ENCODE measurements at places on chromosomes 6 and 20.

DNA sequence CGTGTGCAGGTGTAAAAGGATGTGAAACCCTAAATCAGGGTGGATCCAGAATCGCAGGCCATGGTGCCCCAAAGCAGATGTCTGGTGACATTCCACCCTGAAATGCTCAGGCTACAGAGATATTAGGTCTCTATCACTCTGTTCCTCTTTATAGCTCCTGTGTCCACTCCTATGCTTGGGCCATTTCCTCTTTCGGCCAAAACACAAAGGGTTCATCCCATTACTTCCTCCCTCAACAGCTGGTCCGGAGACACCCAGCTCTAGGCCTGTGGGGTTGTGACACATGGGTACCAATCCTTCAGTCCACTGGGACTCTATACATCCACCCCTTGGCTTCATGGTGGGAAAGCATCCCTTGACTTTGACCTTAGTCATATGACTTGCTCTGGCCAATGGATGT, 1.7 kb upstream of the SIGLEC1 start:
- no peak for DNase-seq

GRCh38 chr6:47241742-47242482, 67.8 kb downstream of the TNFRSF21 start:
- no peak for DNase-seq

DNA sequence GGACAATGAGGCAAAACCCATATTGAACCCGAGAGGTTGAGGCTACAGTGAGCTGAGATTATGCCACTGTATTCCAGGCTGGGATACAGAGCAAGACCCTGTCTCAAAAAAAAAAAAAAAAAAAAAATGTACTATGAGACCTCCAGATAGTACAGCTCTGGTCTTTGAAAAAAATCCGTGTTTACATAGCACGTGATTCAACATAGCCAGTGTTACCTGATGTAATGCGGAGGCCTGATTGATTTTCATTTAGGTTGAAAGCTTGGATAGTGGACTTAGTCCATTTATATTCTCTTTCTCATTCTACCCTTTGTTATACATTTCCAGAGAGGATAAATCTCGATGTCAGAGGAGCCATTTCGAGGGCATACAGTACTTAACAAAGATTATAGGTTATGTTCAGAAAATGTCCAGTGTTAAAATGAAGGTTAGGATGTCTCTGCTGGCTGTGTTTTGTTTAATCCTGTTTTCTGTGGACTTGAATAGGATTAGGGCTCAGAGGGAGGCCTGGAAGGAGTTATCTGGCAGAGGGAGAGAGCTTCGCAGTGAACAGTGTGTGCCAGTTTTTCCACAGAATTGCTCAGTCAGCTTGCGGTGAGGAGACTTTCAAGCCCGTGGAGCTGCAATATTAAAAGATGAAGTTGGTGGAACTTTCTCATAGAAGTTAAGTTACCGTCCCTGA, 33.9 kb upstream of the BCLAF1 start:
- no peak for DNase-seq

DNA sequence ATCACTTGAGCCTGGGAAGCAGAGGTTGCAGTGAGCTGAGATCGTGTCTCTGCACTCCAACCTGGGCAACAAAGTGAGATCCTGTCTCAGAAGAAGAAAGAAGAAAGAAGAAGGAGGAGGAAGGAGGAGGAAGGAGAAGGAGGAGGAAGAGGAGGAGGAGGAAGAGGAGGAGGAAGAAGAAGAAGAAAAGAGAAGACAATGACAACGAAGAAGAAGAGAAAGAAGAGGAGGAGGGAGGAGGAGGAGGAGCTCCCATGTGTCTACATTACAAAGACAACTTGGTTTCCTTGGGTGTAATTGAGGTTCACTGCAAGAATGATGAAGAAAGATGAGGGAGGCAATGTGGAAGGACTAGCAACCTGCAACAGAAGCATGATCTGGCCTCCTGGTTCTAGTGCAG, 21.3 kb upstream of the CEP85L start:
- DNase-seq = no peak

- no peak for DNase-seq
Observed at GRCh38 chr6:90894285-90895130, 307.6 kb upstream of the MAP3K7 start.

- no peak for DNase-seq
Observed at GRCh38 chr6:88268508-88268907, 102.4 kb upstream of the CNR1 start.

- no peak for DNase-seq
Observed at GRCh38 chr20:39538317-39538716, 576.2 kb downstream of the DHX35 start.

GRCh38 chr6:121755485-121755884, 320.0 kb downstream of the GJA1 start:
- no peak for DNase-seq

DNA sequence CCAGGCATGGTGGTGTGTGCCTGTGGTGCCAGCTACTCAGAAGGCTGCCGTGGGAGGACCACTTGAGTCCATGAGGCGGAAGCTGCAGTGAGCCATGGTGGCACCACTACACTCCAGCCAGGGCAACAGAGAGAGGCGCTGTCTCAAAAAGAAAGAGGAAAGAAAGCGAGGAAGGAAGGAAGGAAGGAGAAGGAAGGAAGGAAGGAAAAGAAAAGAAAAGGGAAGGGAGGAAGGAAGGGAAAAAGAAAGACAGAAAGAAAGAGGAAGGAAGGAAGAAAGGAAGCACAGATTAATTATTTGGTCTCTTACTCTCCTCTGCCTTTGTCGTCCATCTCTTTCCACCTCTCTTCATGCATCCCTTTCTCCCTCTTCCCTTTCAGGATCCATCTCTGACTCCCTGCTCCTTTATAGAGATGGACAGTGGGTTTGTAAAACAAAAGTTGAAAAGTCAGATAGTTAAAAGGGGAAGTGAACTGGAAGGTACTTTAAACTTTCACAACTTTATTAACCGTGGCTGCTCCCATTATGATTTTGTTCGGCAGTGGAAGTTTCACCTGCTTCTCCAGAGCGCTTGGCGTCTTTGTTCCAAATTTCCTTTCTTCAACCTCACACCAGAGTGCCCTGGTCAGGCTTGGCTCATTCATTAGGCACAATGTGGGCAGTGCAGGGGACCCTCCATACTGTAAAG, 1.5 kb downstream of the HLA-DQA1 start:
- no peak for DNase-seq

DNA sequence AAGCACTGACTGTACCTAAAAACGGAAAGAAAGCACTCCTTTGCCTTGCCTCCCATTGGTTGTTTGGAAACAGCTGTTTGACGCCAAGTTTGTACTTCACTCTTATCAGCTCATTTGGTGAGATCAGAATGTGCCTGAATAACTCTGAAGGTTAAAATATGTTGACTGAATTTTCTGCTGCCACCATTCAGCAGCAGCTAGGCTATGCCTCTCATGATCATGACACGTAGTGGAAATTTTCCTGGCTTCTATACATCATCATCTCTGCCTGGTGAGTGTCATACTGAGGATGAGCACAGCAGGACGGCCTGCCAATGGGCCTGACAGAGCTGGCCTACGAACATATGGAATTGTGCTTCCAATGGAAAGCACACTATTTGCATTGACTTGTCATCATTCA, 704.9 kb upstream of the CITED2 start:
- no peak for DNase-seq
